Activated CD4-positive, alpha-beta memory T cell treated with anti-CD3 and anti-CD28 coated beads, Interleukin-2, amount 10 ng/mL, durations not matched to agents 7 days and 5 days (primary cell): ENCODE measurements at places on chromosomes 7 and 10.
A peak's percentile ranks its signal among the peaks of the same experiment; 100 is the strongest.

DNA sequence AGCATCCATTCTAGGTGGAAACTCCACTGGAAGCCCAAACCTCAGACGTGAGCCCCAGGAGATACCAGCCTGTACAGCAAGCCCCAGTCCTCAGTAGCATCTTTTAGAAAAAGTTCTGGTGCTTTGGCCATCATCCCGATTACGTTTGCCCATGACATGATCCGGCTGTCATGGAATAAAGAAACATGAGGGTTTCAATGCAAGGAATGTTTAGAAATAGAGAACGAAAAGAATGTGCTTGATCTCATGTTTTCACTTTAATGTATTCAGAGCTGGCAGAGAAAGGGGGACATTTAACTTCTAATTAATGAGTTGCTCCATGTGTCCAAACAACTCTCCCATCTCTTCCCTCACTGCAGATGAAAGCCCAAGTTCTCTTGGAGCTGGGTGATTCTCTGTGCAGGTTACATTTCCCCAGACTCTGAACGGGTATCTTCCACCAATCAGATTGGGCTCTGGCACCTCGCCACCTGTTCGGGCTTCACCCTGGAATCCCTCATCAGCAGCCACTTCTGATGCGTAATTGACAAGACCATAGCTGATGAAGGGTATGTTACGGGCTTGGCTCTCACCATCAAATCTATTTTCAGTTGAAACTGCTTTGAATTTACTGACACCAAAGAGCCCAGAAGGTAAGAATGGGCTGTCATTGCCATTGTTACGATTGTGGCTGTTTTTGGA is 165.3 kb downstream of the PLXNA4 start:
- no peak for DNase-seq

DNA sequence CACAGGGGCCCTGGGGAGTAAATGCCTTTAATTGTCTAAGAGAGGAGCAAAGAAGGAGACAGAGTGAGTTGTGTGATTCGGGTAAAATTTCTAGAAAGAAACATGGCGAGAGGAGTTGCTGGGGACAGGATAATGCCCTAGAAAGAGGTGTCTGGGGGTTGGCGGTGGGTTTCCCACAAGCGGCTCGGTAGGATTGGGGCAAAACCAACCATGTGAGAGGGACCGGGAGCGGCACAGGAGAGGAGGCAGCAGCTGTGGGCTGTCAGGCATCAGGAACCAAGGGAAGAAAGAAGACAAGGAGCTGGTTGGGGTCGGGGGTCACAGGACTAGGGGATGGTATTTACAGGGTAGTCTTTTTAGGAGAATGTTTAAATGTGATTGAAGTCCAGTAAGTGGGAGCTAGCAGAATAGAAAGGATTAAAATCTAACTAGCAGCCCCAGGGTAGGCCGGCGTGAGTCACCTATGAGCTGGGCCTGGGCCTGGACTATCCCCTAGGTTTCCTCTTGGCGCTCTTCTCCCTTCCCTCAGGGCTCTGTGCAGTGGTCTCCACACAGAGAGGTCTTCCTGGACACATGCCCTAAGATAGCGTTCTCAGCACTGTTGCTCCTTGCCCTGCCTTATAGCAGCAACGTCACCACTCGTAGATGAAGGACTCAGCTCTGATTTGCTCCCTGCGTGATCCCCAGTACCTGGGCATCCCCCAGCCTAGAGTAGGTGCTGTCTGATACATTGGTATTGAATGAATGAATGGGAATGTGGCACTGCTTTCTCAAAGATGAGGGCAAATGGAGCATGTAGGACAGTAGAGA is 32.6 kb downstream of the IKZF1 start:
- no peak for DNase-seq

GRCh38 chr7:27237735-27238334 is 4.8 kb upstream of the EVX1 start:
- no peak for DNase-seq

GRCh38 chr10:19935176-19935575 is 118.9 kb downstream of the PLXDC2 start:
- no peak for DNase-seq

GRCh38 chr7:151334628-151335027 is 7.0 kb upstream of the NUB1 start:
- DNase-seq = no peak

DNA sequence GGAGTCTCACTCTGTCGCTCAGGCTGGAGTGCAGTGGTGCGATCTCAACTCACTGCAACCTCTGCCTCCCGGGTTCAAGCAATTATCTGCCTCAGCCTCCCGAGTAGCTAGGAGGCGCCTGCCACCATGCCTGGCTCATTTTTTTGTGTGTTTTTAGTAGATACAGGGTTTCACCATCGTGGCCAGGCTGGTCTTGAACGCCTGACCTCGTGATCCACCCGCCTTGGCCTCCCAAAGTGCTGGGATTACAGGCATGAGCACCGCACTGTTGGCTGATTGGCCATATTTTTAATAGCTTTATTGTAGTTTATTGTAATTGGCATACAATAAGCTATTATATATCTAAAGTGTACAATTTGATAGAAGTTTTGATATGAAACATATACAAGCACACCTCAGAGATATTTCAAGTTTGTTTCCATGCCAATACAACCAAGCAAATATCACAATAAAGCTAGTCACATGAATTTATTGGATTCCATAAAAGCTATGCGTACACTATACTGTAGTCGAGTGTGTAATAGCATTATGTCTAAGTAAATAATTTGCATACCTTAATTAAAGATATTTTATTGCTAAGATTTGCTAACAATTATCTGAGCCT is 5.6 kb downstream of the PLEKHS1 start:
- DNase-seq = no peak

- no peak for DNase-seq
These were observed 126.5 kb downstream of the GFRA1 start for GRCh38 chr10:116146372-116147140.

GRCh38 chr7:80498481-80499349 is 13.1 kb downstream of the GNAT3 start:
- DNase-seq = no peak

DNA sequence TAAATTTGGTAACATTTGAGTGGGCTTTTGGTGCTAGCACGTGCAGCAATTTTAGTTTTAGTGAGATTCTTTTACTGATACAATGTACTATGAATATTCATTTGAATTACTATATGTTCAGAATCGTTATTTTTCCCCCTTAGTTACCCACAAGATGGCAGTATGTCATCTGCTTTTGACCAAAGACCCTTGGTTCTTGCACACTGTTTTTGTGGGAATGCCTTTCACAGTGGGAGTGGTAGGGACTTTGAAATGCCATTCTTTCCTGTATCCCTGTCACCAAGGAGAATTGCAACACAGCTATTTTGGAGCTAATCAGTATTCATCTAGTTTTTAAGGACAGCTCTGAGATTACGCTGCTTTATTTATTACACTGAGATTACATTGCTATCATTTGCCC is 40.6 kb downstream of the SEC23IP start:
- DNase-seq = no peak

GRCh38 chr7:85115006-85115405 is 71.8 kb downstream of the SEMA3D start:
- no peak for DNase-seq

- DNase-seq = no peak
These were observed 15.2 kb upstream of the DNAAF5 start for GRCh38 chr7:711093-711921.

GRCh38 chr7:89145801-89146200 is 350.3 kb upstream of the TEX47 start:
- DNase-seq = no peak

DNA sequence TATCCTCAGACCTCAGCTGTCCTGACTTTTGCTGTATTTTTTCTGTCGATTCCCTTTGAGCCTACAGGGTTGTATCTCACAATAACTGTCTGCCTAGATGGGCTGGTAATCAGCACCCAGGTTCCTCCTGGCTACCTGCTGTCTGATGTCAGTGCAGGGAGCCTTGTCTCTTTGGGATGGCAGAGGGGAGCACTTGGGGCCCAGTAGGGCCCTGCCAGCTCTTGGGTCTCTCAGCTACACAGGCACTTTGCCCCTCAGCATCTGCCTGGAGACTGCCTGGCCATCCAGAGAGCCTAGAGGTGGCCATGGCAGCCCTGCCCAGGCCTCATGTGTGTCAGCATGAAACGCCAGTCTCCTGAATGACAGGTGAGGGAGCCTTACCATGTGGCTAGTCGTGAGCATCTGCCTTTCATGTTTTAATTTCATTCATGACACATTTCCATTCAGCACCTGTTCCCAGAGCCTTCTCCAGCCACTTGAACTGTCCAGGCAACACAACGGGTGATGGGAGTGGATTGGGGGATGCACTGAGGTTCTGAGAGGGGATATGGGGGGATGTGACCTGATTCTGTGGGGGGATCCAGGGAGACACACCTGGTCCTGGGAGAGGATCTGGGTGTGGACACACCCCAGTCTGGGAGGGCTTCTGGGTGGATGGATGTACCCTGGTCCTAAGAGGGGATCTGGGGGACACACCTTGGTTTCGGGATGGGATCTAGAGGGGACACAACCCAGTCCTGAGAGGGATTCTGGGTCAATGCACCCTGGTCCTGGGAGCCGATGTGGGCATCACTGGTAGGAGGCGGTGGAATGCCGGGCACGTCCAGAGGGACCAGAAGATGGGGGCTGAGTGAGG is 21.9 kb downstream of the ADCY1 start:
- peak; percentile 12 for DNase-seq

- peak; percentile 31 for DNase-seq
These were observed 57.2 kb upstream of the SMNDC1 start for GRCh38 chr10:110361800-110362456.

GRCh38 chr10:33719005-33719703 is 384.7 kb upstream of the NRP1 start:
- no peak for DNase-seq

DNA sequence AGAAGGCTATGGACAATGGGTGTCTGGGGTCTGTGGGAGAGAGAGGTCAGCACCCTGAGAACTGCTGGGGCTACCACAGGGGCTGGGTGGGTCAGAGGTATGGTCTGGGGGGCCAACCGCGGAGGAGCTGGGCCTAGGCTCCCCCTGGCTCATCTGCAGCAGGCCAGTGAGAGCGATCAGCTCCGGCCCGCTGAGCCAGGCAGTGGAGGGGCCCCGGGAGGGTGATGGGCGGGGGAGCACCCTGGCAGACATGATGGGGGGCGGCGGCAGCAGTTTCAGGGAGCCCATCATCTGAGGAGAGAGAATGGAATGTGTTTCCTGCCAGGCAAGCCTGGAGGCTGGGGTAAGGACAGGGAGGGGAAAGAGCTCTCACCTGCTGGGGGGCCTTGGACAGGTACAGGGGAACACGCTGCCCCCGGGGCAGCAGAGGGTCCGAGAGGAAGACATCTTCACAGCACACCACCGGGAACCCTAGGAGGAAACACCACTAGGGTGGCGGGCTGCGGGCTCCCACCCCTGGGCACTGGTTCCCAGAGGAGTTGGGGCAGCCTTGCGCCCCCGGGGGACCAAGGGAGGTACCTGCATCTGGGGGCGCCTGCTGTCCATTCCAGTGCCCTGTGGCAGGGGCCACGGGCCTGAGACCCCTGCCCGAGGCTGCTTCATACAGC is 1.3 kb downstream of the SAP25 start:
- DNase-seq = no peak

- no peak for DNase-seq
These were observed 420.4 kb upstream of the SEMA3A start for GRCh38 chr7:84614821-84615501.

GRCh38 chr10:126525326-126525725 is 137.0 kb upstream of the ADAM12 start:
- no peak for DNase-seq

DNA sequence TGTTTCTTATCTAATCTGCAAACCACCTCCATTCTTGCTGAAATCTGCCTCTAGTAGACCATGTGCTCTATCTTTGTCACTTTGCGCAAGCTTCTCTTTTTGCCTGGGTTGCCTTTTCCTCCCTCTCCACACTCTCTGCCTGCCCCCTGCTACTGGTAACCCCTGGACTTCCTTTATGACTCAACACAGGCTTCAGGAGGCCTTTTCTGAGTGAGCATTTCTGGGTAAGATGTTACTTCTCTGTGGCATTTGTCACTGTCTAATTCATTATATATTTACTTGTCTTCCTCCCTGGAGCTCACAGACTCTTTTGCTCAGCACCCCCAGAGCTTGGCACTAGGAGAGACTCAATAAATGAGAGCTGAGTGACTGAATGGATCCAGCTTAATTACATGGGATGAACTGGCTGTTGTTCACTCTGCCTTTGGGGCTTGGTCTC is 8.4 kb downstream of the GOLGA7B start:
- DNase-seq = peak; percentile 57

GRCh38 chr10:5411941-5412276 is 448 bp upstream of the NET1 start:
- DNase-seq = no peak

- no peak for DNase-seq
These were observed 49.4 kb downstream of the RBM33 start for GRCh38 chr7:155693826-155694225.

DNA sequence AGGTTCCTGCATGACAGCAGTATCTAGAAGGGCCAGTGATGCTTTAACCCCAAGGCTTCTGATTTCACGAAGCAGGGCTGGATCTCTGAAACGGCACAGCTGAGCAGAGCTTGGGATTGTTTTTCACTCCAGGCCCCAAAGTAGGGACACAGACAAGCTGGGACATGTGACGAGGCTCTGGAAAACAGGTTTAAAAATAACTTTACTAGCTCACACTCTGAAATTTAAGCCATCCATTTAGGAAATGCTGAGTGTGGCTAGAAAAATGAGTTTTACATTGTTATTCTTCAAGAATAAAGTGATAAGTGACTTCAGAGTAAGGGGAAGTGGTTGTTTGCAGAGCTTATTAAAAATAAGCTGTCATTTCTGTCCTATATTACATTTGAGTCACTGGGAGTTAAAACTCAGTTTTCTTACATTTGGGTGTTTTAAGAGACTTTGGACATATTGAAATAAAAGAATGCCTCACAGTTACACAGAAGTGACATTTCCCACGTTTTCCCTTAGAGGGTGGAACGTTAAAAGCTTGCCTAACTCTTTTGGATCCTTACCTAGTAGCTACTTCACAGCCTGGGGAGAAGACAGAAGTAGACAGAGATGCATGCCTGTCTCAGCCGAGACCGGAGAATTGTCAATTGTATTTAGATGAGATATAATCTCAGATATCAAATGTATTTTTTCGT is 107.8 kb downstream of the GALNT17 start:
- DNase-seq = no peak

- no peak for DNase-seq
These were observed 233.0 kb upstream of the PPP1R3A start for GRCh38 chr7:114151777-114152176.

DNA sequence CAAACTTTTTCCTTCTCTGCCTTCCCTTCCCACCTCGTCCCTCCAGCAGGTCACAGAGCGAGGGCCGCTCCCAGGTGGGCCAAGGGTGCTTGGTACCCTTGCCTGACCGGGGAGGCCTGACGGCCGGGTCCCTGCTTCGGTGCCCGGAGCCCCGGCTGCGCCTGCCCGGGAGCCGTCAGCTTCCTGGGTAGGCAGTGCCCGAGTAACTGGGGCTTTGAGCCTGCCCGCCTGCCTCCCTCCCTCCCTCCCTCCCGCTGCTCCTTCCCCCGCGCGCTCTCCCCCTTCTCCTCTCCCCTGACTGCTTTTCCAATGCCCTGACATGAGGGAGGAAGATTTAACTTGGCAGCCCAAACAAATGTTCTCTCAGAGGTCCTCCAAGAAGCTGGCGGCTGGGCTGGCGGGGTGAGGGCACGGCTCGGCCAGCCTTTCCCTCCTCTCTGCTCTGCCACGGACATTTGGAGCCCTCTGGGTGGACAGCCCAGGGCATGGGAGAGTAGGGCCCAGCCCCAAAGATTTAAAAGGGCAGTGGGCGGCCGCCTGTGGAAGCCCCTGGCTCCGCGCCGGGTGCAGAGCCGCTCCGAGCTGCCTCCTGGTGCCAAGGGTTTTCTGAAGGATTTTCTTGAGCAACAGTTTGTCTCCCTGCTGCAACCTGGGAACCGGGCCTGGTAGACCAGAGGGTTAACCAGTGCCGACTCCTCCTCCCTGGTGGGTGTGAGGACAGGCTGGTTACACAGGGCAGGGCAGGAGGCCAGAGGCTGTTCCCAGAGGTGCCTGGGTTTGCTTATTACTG is 2.0 kb downstream of the ZMIZ1 start:
- no peak for DNase-seq
